Cerebellar nuclear complex (tissue), 1 donor: ENCODE measurements at places on chromosomes 4 and X.

- DNase-seq = no peak
Observed at GRCh38 chr4:137608085-137608484, 75.8 kb upstream of the PCDH18 start.

DNA sequence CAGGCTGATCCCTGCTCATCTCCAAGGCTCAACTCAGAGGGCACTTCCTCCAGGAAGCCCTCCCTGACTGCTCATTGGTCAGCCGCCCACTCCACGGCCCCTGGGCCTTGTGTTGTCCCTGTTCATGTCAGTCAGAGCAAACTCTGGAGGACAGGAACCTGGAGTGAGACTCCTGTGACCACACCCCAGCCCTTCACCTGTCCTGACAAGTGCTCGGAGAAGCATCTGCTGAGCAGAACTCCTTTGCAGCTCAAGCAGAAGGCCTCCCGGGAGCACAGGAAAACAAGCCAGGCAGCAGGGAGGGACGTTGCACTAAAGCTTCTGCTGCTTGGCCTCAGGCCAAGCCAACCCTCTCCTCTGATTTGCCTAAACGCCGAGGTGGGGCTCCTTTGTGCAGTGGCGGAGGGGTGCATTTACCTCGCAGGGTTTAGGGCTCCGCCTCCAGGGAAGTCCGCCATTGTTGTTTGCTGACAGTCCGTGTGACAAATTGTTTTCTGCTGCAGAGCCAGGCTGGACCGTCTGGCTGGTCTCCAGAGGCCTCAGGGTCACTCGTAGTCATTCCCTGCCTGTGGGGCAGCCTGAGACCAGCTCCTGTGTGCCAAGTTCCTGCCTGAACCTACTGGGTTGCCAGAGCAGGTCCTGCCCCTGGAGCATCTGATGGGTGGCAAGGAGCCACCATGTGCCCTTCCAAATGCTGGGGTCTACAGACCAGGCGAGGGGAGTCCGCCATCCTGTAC is 61.8 kb downstream of the C4orf50 start:
- no peak for DNase-seq

DNA sequence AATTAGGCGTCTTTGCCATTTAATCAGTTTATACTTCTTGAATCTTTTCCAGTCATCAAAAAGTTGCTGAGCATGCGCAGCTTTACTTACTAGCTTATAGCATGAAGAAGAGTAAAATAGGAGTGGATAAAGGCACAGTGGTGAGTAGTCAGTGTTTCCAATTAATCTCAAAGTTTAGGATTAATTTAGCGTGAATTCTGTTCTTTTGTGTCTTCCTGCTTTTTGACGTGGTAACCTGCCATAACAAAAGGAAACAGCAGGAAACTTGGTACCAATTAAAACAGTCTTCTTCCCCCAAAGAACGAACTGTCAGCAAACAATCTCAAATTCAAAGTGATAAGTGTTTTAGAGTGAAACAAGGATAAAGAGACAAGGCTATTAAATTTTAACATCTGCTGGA is 61.9 kb downstream of the TET2 start:
- DNase-seq = no peak

DNA sequence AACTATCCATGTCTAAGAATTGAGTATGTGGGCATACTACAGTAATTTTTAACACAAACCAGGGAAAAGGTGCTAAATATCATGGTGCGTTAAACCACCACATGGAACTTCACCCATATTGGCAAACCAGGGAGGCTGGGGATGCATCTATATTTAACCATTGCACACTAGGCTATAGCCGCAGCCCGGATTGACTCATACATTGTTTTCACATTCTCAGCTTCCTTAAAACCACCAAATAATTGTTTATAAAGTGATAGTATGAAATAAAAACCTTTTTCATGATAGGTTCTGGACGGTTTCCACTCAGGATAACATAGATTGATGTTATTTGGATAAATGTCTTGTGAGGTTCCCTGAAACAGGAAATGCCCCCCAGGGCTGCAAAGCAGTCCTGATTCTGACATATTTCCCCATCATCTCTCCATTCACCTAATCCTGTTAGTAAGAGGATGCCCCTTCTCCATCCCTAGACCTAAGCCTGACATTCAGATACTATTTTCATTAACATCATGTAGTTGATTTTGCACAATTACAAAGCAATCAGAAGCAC is 7.9 kb downstream of the COL25A1 start:
- no peak for DNase-seq

GRCh38 chrX:114097427-114097826 is 486.5 kb upstream of the HTR2C start:
- DNase-seq = no peak

DNA sequence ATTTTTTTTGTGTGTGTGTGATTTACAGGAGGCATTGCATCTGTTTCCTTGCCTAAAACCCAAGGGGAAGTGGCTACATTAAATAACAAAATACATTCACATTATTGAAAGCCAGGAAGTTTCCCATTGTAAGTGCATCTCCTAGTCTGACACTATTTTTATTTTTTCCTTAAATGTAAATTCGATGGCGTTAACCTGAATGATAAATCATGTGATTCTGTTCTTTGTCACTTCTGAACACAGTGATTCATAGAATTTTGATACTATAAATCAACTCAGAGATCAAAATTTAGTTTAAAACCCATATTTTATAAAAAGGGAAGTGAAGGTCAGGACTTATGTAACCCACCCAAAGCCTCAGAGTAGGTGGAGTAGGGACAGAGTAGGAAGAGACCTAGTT is 258.1 kb downstream of the GABRG1 start:
- DNase-seq = no peak

DNA sequence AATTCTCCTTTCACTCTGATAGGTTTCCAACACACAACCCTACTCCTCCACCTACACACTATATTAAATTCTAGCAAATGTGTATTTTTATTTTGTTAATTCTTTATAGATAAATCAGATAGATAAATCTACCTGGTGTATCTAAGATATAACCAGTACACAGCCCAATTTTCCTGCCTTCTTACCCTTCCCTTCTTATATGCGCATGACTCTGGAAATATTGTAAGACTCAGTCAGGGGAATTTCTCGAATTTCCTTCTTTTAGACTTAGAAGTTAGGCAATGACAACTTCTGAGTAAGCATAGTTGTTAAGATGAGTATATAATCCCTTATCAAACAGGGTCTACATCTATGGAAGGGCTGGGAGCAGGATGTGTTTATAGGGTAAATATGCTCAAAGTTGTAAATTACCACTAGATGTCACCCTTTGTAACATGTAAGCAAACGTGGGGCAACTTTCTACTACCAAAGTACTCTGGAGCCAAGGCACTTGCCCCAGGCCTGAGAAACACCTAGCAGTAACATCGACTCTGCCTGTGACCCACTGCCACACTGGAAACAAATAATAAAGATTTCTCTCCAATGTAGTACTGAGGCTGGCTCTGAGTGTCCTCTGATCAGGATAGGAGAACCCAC is 444.7 kb downstream of the IQCM start:
- no peak for DNase-seq

DNA sequence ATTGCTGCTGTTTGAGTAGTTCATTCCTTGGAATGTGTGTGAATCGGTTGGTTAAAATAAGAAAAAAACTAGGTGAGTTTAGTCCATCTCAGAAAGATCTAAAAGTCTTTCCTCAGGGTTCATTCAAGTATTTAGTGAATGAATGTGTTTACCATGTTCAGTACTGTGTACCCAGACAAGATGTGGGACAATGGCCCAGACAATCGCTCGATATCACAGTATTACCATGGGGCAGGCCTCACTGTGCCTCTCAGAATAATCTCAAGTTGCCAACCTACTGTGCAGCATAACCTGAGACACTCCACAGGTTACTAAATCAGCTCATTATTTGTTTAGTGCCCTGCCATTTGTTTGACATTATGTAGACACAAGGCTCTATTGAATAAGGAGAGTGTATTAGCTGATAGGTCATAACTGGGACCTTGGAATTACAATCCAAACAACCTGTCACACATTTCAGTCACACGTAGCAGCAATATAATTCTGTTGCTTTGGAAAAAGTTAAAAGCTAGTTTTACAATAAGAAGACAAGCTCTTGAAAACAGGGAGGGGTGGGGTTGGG is 24.9 kb upstream of the AMOT start:
- no peak for DNase-seq

GRCh38 chrX:123873956-123874355 is 14.1 kb downstream of the XIAP start:
- no peak for DNase-seq

DNA sequence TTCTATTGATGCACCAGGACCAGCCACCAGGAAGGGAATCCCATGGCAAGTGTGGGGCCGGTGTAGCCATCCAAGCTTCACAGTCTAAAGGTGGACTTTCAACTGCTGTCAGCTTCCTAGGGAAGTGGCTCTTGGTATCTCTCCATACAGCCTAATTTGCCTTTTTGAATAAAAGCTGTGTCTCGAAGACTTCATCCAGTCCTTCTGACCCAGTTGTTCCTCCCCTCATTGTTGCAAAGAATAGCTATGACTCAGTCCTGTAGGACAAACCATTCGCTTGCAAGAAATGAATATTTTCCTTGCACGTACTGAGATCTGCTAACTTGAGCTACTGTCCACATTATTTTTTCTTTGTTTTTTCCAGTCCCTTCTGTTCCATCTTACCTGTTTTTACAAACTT is 145.1 kb upstream of the CTSO start:
- DNase-seq = no peak

GRCh38 chr4:126647756-126648397 is 984.9 kb upstream of the INTU start:
- DNase-seq = no peak

DNA sequence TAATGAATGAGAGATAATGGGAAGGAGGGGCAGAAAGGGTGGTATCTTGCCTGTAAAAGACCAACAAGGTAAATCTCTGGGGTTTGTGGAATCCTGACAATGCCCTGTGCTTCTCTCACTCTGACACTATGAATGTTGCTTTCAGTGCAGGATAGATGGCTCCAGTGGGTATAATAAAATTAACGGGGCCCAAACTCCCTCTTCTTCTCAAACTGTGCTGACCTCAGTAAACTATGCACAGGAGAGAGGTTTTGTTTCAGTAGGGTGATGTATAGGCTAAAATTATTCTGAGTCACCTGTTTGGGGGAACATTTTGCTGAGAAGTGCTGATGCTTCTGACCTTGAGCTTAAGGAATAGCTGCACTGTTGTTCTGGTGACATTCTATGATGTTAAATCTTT is 82.6 kb downstream of the TSPAN7 start:
- no peak for DNase-seq

DNA sequence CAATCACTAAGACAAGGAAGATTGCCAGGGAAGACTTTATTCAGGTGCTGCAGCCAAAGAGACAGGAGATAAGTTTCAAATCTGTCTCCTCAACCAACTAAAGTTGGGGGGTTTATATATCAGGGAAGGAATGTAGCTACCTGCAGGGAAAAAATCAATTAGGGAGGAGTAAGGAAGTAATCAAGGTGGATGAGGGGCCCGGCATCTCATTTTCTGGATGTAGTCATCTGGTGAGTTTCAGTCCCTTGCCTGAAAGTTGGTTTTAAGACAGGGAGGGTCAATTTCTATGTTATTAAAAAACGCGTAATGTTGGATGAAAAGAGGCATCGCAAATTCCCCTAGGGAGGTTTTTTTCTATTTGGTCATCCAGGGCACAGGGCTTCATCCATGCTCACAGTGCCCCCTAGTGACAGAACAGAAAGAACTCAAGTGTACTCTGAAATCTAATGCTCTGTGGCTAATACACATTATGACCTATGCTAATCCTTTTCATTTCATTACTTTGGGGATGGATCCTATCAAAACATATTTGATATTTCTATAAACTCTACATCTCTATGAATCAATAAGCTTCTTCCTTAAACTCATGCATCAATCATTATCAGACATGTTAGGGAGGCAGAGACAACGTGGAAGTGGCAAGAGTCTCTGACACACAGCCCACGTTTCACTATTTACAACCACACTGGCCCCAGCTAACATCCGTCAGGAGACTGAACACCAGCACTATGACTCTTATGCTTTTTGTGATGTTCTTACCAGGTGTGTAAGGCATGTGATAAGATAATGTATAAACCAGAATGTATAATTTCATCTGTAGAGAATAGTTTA is 1577.0 kb upstream of the TENM3 start:
- no peak for DNase-seq

GRCh38 chrX:1205681-1206611 is 6.5 kb downstream of the CRLF2 start:
- no peak for DNase-seq

DNA sequence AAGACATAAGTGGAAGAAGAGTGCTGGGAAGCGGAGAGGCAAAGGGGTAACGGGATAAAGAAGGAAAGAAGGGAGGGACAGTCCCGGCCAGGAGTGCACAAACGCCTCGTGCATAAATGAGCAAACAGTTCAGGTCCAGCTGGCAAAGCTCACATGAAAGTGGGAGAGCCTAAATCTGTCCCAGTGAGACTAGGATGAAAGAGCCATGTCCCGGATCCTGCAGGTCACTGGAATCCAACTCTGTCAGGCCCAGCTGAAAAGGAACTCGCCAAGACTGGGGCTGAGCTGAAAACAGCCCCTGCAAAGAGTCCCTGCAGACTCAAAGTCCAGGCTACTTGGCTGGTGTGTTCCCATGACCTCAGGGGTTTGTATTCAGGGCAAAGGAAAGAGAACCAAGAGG is 38.0 kb upstream of the CRMP1 start:
- no peak for DNase-seq

- no peak for DNase-seq
Observed at GRCh38 chr4:141885112-141885511, 248.7 kb downstream of the IL15 start.

DNA sequence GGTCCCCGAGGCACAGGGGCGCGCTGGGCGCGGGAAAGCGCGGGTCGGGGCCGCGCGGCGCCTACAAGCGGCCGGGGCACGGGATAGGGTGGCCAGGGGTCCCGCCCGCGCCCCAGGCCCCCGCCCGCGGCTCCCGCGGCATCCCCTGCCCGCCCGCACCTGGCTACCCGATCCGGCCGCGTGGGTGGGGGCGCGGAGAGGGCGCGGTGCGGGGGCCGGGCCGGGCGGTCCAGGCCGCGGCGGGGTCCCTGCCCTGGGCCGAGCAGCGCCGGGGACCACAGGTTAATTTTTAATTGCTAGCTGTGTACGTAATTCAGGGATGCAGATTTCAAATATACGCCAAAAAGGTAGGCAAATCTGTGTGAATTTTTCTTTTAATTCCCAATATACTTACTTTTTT is 44.3 kb upstream of the FAM47C start:
- no peak for DNase-seq

- DNase-seq = no peak
Observed at GRCh38 chr4:56803471-56803870, 18.0 kb downstream of the SPINK2 start.

GRCh38 chr4:59223292-59223941 is 1976.7 kb upstream of the ADGRL3 start:
- no peak for DNase-seq

DNA sequence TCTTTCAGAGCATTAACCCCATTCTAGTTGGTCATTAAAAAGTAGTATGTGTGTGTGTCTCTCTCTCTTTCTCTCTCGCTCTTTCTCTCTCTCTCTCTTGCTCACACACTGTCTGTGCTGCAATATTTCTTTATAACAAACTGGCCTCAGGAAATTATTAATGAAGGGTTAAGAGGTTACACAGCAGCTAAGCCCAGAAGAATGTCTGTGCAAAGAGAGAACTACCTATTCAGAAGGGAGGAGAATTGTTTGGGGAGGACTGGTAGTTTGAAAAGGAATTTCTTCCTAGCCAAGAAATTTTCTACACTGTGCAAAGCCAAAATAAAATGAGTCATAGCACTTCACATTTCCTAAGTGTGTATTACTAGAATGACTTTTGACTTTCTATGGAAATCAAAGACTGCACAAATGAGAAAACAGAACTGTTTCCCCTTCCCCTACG is 22.2 kb downstream of the PDGFC start:
- DNase-seq = no peak
